ENCODE measurements at places on chromosomes 12 and 14.

DNA sequence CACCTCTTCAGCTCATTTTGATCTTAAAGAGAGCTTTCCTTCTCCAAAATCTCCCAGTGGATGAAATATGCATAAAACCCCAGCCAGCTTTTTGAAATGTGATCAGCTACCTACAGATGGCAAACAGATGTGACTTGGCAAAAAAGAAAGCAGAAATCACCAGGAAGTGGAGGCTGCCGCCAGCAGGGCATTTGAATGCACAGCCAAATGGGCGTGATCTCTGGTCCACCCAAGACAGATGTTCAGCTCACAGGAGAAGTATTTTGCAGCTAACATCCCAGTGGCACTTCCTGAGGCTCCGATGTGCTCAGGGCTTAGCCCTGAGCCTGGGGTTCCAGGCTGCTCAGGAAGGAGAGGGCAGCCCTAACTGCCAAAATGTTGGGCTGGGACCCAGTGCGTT is 78.3 kb downstream of the LGMN start:
- no peak for DNase-seq

DNA sequence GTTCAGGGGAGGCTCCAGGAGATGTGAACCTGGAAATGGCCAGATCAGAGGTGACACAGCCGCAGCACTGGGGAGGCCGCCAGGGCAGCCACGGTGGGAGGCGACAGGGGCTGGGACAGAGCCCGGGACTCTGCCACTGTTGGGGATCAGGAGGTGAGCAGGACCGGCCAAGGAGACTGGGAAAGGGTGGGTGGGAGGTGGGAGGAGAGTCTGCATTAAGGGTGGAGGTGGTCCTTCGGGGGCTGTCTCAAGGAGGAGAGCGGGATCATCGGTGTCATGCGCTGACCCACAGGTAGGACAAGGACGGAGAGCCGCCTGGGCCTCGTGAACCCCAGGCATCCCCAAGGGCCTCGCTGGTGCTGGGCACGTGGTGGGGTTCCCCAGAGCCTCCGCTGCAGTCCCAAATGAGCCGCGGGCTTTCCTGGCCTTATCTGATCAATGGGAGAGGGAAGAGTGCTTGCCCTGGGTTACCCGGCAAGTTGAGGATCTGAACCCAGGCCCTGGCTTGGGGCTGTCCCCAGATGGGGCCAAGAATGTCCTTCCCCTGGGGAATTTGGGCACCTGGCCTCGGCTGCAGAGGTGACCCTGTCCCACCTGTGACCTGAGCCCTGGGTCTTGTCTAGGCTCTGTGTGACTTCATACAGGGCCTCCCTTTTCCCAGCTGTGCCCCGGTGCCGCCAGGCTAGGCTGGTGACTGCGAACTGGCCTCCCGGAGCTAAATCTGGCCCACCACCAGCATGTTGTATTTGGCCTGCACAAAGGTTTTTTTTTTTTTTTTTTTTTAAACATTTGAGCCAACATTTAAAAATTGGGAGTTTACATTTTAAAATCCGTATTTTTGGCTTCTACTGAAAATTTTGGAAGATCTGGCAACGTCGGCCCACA is 13.2 kb downstream of the BEGAIN start:
- no peak for DNase-seq

GRCh38 chr12:102429211-102430154 is 50.9 kb downstream of the IGF1 start:
- no peak for DNase-seq

DNA sequence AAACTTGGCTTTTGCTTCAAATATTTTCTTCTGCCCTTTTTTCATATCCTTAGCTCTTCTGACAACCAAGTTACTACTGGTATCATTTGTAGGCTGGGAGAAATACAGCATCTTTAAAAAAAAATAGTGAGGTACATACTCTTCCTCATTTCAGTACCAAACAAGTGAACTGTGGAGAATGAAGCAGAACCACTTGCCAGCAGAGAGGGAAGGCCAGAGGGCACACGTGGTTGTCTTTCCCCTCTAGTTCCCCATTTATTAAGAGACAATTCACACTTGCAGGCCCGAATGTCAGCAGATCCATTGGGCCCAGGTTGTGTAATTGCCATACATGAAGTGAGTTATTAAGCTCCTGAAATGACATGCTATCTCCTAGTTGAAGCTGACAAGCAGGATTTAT is 3.2 kb downstream of the SUSD6 start:
- DNase-seq: no peak

DNA sequence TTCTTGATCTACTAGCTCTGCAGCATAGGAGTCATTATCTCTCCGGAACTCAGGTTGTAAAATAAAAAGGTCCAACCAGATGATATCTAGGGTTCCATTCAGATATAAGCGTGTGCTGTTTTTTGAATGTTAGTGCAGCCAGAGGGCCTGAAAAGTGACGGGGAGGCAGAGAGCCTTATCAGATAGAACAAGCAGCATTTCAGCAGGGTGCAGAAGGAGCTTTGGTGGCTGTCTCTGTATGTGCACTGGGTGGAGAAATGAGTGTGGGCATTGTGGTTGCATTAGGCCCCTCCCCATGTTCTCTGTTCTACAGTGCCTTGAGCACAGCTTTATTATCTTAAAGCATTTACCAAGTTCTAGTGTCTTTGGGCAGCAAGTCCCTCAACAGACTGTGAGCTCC is 275.1 kb downstream of the NRXN3 start:
- DNase-seq: no peak

- no peak for DNase-seq
Observed at GRCh38 chr14:90491221-90491885, 94.5 kb downstream of the CALM1 start.

GRCh38 chr12:111904446-111904975 is 62.5 kb downstream of the MAPKAPK5 start:
- no peak for DNase-seq

DNA sequence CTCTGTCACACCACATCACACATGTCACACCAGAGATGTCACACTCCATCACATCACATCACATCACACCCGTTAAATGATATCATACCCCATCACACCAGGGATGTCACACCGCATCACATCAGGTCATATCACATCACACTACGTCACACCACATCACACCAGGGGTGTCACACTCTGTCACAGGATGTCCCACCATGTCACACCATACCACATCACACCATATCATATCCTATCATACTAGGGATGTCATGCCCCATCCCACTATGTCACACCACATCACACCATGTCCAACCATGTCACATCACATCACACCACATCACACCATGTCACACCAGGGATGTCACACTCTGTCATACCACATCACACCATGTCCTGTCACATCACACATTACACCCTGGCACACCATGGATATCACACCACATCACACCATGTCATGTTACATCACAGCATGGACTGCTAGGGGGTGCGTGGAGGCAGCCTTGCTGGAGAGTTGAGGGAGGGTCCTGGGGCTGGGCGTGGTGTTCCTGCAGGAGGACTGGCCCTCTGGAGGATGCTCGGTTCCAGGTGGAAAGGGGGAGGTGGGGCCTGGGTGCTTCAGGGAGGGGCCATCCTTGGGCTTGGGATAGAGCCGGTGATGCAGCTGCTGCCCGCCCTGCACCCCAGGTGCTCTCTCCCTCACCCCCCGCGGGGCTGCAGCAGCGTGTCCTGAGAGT is 134.6 kb downstream of the TMEM121 start:
- DNase-seq: no peak

DNA sequence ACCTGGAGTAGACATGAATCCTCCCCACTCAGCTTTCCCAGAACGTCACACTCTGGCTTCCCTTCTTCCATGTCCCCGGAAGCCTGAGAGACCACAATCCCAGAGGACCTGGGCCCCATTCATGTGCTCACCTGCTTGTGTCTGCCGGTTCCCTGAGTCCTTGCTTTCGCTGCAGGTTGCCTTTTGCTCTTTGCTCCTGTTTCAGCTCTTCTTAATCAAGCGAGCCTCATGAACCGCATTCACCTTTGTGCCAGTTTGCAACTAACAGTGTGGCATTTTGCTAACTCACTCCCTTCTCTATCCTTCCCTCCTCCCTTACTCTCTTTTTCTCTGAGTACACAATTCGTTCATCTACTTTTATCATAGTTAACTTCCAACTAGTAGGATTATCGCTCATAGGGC is 23.1 kb downstream of the ENTPD5 start:
- DNase-seq: no peak

DNA sequence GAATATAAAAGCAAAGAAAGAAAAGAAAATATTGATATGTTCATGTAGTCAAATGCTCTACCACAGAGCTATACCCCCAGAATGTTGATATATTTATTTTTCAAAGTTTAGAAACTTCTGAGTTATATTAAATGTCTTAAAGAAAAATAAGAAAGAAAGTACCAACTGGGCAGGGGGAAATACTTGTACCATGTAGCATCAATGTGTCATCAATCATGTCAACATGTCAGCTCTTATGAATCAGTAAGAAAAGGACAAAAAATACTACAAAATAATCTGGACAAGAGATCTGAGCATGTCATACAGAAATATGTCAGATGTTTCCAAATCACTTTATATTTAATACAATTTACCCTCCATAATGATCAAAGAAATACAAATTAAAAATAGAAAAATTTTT is 595.1 kb upstream of the ATP2B1 start:
- no peak for DNase-seq

DNA sequence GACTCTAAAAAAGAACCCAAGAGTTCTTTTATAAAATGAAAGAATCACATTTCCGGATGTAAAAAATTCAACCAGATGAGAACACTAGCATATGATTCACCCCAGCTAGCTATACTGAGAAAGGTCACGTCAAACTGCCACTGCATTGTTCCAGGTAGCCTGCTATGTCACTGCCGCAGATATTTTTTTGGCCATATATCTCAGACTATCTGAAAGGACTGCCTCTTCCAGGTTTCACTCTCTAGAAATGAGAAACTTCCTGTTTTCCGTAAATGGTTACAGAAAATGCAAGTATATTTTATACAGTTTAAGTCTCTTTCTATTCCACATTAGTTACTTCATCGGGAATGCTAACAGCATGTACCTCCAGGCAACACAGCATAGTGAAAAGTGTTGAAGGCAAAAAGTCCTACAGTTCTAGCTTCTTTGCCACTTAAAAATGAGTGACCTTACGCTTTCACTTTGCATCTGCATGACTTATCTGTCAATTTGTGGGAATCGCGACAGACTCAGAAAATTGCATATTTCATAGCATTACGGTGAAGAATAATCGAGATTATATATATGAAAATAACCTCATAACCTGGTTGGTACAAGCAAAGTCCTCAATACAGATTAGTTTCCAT is 105.2 kb downstream of the MED13L start:
- no peak for DNase-seq

DNA sequence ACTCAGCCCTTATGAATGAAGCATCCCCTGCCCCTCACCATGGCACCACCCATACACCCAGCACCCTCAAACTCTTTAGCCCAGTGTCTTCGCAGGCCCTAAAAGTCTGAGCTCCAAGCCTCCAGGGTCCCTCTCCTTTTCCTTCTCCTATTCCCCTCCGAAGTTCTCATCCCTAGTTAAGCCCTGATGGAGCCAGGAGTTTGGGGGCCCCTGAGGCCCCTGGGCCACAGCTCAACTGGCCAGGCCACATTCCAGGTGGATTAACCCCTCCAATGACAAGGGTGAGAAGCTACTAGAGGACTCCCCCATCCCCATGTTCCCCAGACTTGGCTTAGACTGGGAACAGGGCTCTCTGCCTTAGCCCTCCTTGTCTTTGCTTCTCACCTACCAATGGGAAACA is 2.6 kb downstream of the RARG start:
- DNase-seq: no peak

- DNase-seq: no peak
Observed at GRCh38 chr14:51704545-51704944, 52.8 kb downstream of the FRMD6 start.

- DNase-seq: no peak
Observed at GRCh38 chr12:69130064-69130463, 109.3 kb upstream of the CPSF6 start.

GRCh38 chr12:56596815-56597214 is 33.3 kb downstream of the BAZ2A start:
- DNase-seq: no peak

DNA sequence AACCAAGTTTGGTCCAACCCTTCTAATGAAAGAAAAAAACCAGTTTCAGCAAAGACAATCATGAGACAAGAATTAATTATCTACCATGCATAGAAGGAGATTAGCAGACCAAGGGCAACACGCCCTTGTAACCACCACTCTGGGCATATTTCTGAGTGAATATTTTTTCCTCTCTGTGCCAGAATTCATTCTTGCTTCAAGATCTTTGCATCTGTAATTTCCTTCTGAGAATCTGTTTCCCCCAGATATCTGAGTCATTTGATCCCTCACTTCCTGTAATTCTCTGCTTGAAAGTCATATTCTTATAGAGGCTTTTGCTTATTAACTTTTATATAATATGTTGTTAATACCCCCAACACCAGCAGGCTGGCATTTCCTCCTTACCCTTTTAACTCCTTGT is 243.7 kb downstream of the SLC16A7 start:
- no peak for DNase-seq

- no peak for DNase-seq
Observed at GRCh38 chr12:89889062-89889461, 180.4 kb upstream of the ATP2B1 start.

GRCh38 chr12:124939079-124939420 is 24.6 kb upstream of the UBC start:
- DNase-seq: peak; percentile 19

DNA sequence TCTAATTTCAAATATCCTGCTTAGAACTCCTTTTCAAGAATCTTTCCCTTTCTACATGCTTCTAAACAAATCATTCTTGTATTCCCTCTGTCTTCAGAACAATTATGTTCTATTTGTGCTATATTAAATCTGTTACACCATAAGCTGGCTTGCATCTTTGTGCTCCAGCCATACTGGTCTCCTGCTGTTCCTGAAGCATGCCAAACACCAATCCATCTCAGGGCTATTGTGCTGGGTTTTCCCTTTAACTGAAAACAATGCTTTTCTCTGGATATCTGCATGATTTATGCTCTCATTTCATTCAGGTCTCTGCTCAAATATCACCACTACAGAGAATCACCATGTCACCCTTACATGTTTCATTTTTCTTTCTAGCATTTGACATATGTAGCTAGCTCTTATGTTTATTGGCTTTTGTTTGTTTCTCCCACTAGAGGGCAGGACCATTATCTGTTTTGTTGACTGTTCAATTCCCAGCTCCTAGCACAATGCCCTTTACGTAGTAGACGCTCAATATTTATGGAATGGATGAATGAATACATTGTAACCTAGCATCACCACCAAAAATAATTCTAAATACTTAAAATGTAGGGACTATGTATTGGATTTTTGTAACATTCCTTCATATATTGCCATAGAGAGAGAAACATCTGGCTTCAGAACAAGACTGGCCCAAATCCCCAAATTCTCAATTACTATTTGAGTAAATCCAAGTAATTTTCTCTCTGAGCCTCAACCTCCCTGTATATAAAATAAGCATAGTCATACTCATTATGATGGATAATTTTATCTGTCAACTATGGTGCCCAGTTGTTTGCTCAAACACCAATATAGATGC is 302.0 kb upstream of the SYT1 start:
- DNase-seq: no peak

All from stimulated activated CD8-positive, alpha-beta memory T cell treated with anti-CD3 and anti-CD28 coated beads, Interleukin-12 subunit alpha, Interleukin-12 subunit beta, amount 100 ng/mL, for 4 hours (primary cell).